ENCODE measurements at places on chromosomes 4 and X.
A peak's percentile ranks its signal among the peaks of the same experiment; 100 is the strongest.

DNA sequence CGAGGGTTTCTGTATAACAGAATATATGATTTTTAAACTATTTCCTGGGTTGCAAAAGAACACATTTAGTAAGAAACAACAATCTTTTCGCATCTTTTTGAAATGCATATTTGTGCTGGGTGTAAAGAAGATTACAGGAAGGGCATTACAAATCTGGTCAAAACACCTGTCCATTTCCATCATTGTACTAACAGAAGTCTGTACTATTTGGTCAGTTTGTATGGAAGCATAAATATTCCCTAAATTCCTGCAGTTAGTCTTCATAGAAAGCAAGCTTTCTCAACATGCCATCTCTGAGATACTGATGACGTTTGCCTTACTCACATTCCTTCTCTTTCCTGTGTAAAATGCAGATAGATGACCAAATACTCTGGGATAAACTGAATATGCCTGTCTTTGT lies 203.3 kb downstream of the NWD2 start:
- no peak for DNase-seq

DNA sequence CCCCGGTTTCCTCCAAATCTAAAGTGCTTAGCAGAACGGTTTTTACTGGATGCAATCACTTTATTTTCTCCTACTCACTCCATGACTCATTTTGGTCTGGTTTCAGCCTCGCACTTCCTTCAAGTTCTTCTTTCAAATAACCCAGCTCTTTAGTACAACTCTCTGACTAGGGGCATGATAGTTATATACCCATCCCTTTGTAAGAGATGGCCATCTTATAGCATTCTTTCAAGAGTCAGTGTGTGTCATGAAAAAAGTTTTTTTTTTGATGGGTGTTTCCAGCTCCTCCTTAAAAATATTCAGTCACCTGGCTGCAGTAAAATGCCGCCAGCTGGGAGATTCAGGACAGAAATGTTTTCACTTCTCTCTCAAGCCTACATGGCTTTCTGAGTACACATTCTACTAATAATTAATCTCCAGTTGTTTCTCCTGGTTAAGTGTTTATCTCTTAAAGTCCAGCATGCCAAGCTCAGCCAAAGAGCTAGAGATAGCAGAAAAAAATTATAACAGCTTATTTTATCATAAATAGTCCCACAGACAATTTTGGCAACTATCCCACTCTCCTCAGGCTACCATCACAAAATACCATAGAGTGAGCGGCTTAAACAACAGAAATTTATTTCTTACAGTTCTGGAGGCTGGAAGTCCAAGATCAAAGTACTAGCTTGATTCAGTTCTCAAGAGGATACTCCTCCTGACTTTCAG lies 139.3 kb downstream of the GASK1B start:
- DNase-seq: no peak

DNA sequence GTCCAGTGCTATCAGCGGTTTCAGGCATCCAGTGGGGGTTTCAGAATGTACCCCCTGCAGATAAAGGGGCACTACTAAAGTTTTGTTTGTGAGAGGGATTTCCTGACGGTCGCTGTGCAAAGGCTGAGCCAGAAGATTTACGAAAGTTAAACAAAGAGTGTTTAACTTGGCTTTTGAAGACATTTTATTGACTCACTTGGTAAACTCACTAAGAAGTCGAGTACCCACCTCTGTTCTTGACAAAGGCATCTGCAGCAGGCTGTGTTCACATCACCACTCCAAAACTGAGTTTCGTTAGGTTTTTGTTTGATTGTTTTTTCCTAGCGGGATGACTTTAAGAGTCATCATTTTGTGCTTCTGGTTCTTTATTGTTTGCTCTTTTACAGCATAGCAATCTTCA lies 143.9 kb upstream of the TBL1X start:
- no peak for DNase-seq

- DNase-seq: no peak
These were observed 135.8 kb upstream of the PUDP start for GRCh38 chrX:7283741-7284140.

GRCh38 chrX:12954981-12955380 lies 19.9 kb upstream of the TMSB4X start:
- DNase-seq: no peak

GRCh38 chr4:86452924-86453531 lies 93.2 kb upstream of the MAPK10 start:
- DNase-seq: no peak

DNA sequence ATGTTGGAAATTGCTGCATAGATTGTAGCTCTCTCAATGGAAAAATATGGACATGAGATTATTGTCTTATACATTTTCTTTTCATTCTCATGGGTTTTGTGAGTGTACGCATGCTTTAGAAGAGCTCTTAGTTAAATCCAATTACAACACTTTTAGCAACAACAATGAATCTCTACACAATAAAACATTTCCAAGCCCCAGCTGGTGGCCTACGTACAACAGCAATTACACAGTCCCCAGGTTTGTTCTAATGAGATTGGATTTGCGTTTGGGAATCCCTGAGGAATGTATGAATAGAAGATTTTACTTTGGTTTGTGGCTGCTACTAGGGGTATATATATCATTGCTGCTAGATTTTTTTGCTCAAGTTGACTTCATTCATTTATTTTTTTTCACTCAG lies 98.6 kb downstream of the FHDC1 start:
- no peak for DNase-seq

DNA sequence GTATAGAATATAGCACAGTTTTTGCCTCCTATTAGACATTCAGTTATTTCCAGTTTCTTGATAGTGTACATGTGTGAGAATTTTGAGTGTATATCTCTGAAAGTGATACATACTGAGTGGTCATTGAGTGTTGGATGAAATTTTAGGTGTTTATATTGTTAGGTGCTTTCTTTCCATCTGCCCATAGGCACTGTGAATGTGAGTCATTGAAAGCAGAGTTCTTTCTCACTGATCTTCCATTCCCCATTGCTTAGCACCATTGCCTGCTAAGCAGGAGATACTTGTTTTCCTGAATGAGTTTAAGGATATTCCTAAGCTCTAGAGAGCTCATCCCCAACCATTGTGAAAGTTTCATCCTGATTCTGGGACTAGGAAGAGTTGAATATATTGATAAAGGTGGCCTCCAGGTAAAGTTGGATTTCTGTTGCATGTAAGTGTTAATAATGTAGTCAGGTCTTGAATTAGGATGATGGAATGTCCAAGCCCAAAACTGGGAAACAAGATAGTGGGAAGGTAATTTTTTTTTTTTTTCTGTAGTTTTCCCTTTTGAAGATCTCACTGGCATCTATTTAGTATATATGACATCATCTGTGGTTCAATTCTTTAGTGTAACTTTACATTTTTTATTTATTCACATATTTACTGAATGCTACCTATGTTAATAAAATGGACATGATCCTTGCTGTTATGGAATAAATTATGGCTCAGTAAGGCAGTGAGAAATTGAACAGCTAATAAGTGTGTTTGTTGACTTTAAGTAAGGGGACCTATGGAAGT lies 22.1 kb downstream of the UBE2K start:
- no peak for DNase-seq

GRCh38 chrX:57918750-57919436 lies 8.6 kb upstream of the ZXDA start:
- no peak for DNase-seq

DNA sequence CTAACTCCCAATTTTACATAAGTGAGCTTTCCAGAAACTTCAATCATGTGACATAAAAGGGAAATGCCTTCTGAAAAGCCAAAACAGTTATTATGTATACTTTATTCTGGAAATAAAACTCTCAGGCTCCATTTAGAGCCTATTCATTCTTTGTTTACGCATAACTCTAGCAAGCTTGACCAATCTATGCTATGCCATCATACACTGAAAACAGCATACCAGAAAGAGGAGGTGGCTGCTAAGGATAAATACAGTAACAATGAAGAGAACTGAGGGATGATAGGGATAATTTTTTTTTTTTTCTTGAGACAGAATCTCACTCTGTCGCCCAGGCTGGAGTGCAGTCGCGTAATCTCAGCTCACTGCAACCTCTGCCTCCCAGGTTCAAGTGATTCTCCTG lies 24.4 kb downstream of the CDKL2 start:
- no peak for DNase-seq

GRCh38 chr4:97359826-97360225 lies 783.5 kb downstream of the STPG2 start:
- DNase-seq: no peak

DNA sequence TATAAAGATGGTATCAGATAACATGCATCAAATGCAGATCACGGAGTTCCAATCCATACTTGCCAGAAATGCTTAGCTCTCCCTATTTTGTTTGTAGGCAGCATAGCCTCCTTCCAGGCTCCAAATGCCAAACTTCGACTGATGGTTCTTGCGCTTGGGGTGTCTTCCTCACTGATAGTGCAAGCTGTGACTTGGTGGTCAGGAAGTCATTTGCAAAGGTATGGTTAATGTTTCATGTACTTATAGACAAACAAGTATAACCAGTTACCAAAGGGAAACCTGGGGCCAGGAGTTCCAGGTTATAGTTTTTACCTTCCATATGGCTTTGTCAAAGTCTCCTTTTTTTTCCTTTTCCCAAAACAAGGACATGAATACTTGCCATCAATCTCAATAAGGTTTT lies 5.3 kb downstream of the CWH43 start:
- DNase-seq: no peak

DNA sequence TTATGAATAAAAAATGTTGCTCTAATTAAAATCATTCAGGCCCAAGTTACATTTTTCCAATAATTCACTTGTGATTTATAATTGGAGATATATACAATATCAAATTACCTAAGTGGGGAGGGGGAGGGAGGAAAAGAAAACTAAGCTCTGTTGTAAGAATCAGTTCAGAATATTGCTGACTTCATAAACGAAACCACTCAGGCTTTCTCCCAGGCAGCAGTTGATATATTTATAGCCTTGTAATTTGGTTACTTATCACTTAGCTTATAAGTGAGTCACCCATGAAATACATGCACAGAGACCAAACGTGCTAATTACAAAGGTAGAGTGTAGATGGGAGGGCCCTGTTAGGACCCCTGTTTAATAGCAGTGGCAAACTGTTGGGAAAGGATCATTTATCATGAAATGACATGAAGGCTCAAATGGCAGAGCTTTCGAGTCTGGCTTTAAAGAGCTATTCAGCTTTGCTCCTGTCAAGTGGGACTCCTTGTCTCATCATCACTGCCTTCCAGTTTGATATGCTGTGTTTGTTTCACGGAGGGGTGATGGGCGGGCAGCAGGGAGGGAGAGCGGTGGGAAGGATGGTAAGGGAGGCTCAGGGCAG lies 105.6 kb upstream of the PGRMC2 start:
- DNase-seq: no peak

GRCh38 chr4:89486042-89486441 lies 178.4 kb upstream of the GPRIN3 start:
- DNase-seq: no peak

GRCh38 chr4:94700298-94700697 lies 57.5 kb upstream of the BMPR1B start:
- DNase-seq: no peak

DNA sequence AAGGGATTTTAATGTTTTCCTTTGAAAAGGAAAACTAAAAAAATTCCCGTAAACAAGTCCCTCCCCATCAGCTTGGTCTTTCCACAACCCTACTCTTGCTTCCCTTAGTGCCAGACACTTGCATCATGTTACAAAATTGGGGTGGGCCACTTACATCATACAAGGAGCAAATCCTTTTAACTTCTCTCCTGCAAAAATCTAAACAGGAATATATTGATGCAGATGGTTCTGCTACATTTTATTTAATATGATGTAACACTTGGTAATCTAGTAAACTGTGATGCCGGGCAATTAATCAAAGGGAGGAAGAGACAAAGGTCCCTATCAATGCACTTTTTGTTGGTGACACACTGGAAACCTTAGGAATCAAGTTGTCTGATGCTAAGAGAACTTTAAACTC lies 125.3 kb downstream of the UBE2K start:
- DNase-seq: no peak

DNA sequence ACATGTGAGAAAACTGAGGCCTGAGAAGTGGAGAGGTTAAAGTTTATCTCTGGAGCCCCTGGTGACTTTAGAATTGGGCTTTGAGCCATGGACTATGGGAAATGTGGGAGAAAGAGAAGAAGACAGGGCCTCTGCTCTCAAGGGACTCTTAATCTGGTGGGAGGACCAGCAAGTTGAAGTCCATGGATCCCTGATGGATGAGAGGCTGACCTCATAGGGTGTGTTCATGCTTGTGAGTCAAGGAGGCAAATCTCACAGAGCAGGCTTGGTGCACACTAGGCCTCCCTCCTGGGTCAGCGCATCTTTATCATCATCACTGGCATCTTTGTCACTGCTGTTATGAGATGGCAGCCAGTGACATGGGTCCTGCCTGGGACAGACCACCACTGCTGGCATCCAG lies 211.9 kb downstream of the AFAP1 start:
- no peak for DNase-seq

DNA sequence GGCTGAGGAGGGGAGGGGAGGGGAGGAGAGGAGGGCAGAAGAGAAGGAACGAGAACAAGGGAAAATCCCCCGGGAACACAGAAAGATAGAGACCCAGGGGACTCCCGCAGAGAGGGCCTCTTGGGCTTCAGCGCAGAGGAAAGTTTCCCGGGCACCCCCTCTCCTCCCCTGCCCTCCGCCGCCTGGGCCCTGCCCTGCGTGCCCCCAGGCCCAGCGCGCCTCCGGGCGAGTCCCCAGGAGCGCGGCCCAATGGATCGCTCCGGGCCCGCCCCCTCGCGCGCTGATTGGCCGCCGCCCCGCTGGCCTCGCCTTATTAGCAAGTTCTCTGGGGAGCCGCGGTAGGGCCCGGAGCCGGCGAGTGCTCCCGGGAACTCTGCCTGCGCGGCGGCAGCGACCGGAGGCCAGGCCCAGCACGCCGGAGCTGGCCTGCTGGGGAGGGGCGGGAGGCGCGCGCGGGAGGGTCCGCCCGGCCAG lies at the start of gene MSX1:
Gene MSX1 (plus strand): TSS at position 341 of the 474 bp plus-strand sequence. CDS start 235 bp downstream, outside the sequence.
- peak; percentile 80 for DNase-seq

- no peak for DNase-seq
These were observed 64.4 kb upstream of the NAP1L5 start for GRCh38 chr4:88761861-88762523.

DNA sequence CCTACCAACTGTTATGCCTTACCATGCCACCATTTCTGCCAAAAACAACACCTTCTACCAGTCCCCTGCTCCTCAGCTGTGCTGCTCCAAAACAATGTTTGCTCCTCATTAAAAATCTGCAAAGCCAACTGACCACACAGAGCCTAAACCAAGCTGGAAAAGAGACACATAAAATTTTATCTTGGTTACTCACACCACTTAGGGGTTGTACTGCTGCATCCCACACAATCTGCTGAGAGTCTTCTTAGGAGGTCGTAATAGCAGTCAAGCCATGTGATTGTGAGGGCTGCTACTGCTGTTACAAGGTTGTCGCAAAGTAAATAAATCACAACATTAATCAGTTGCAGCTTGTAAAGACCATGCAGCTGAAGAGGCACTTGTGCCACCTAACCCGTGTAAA lies 607.4 kb upstream of the FAM241A start:
- no peak for DNase-seq

DNA sequence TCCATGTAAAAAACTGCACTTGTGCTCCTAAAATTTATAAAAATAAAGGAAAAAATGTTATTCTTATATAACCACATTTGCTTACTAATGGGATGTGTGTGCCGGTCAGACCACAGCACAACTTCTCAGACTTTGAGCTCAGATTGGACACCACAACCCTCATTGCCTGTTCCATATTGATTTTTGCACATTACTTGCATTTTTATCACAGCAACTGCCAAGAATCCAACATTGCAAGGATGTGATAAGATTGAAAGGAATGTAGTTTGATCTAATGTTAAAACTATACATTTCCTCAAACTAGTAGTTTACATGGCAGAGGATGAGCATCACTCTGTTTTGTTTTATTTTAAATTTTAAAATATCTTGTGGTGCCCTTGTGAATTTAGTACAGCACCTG lies 227.8 kb downstream of the KDR start:
- DNase-seq: no peak

GRCh38 chr4:143768007-143768591 lies 67.6 kb upstream of the FREM3 start:
- no peak for DNase-seq
